NCI-H1048 (cell line): ENCODE measurements at places on chromosomes 2 and 18.

GRCh38 chr18:79403723-79404566 is 8.2 kb downstream of the NFATC1 start:
- no peak for DNase-seq

GRCh38 chr18:11990539-11990938 is 9.2 kb downstream of the IMPA2 start:
- no peak for DNase-seq

DNA sequence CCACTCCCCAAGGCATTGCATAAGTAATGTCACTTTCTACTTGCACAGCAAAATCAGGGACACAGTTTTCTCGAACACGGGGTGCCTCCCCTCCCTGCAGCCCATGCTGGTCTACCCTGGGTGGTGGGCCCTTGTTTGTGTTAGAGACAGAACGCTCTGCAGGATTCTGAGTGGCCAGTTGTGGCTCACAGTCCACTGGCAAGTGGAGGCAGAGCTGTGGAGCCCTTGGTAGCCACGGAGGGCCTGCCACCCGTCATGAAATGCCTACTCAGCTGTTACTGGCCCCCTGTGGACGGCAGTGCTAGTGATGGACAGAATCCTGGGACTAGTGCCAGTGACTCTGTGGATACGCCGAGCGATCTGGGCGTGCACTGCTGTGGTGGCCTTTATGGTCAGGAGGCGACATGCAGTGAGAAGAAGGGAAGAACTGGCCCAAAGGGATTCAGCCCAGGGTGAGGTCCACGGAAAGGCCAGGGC is 54.0 kb upstream of the TXNDC2 start:
- no peak for DNase-seq

DNA sequence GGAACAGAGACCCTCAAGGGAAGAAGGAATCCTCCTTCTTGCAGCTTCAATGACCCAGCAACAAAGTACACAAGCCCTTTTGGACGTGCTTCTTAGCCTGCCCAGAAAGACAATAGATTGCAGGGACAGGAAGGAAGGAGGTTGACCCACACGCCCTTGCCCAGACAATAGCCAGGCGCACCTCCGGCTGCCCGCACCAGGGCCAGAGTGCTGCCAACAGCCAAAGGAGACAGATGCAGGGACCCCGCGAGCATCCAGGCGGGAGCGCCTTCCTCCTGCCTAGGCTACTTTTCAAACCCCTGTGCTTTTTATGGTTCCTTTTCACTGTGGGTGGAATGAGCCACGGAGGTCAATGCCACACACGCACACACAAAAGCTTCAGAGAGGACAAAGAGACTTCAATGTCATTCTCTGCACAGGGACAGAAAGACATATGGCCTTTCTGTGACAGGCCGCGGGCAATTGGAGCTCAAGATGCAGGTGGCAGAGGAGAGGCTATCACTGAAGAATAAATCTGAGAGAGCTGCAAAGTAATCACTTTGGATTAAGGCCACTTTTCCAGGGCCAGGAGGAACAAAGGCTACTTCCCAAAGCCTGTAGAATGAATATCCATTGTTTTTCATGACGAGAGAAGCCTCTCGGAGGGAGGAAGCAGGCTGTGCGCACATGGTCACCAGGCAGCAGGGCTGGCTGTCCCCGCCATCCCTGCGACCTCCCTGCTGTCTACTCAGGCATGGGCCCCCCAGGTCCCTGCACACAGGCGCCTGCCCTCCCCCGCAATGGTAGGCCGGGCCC is 300.6 kb downstream of the EIPR1 start:
- DNase-seq, result no peak

DNA sequence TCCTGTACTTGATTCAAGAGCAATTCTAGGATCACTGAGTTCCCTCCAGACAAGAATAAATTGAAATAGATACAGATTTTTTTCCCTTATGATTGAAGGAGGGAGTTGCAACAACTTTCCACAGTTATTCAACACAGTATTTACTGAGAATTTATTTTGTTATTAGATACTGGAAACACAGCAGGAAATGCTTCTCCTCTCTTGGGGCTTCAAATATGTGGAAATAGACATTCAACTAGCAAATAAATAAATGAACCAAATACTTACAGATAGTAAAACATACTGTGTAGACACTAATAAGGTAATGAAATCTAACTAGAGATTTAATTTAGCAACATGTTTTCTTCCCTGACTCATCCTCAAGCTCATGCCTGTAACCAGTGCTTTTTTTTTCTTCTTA is 169.2 kb downstream of the LNPK start:
- DNase-seq, result no peak

DNA sequence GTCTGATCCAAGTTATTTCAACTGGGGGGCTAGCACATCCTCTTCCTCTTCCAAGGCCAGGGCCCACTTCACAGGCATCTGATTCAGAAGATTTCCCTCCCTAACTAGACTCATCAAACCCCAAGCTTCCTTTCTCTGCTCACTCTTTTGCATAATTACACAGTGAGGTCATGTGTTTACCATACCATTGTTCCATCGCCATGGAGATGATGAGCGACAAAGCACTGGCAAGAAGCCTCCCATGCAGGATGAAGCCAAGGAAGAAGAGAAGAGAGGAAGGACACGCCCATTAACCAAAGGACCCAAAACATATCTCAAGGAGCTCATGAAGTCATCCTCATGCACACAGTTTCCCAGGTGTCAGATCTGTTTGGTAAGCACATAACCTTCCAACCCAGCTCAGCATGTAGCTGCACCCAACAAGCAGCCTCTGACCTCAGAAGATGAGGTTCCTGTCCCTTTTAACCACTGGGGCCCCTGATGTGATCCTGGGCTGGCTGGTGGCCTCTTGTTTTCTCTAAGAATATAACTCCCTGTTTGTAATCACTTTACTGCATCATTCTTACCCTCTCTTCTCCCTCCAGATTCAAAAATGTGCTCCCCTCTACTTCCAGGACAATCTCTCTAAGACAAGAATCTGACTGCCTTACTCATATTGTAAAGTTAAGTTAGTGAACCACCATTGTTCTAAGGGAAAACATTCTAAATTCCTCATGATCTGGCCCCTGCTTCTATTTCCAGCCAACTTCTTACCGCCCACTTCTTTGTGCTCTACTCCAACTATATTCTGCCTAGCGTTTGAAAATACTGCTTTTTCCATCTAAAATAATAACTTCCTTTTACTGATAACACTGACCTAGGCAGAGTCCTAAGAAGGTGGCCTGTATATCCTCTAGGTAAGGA is 190.1 kb downstream of the TTC32 start:
- peak; percentile 56 for DNase-seq

- DNase-seq, result no peak
Measured at GRCh38 chr2:96195410-96196066, 13.1 kb downstream of the STARD7 start.

DNA sequence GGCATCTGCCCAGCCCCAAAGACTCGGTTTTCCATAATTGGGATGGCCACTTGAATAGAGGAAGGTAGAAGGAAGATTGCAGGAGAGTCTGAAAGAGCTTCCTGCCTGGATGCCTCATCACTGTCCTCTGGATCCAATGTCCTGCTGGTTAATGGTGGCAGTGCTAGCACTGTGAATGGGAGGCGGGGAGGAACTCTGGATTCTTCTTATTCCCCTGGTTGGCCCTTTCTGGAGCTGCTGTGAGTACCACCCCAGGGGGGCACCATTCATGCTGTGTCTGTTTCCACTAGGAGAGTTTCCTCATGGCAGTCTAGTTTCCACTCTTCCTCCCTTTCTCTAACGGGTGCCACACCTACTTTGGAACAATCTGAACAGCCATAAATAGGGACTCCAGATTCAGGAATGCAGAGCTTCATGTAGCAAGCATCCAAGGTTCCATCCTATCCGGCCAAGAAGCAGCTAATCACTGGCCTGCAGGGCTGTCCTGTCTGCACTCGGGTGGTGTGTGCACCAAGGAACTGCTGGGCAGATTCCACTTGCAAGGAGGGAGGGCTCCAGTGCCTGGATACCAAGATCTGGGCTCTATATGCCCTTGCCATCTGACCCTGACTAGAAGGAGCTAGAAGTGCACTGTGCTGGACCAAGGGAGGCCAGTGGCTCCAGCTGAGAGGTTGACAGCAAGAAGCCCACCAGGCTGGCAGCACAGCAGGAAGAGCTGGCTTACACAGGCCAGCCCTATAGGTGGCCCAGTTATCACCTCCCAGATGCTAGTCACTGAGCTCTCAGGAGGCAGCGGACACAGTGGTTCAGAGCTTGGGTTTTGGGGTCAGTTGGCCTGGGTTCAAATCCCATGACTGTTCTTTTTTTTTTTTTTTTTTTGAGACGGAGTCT is 4.6 kb upstream of the ATOH8 start:
- DNase-seq, result no peak

- no peak for DNase-seq
Measured at GRCh38 chr2:144233317-144233716, 286.6 kb downstream of the ZEB2 start.

DNA sequence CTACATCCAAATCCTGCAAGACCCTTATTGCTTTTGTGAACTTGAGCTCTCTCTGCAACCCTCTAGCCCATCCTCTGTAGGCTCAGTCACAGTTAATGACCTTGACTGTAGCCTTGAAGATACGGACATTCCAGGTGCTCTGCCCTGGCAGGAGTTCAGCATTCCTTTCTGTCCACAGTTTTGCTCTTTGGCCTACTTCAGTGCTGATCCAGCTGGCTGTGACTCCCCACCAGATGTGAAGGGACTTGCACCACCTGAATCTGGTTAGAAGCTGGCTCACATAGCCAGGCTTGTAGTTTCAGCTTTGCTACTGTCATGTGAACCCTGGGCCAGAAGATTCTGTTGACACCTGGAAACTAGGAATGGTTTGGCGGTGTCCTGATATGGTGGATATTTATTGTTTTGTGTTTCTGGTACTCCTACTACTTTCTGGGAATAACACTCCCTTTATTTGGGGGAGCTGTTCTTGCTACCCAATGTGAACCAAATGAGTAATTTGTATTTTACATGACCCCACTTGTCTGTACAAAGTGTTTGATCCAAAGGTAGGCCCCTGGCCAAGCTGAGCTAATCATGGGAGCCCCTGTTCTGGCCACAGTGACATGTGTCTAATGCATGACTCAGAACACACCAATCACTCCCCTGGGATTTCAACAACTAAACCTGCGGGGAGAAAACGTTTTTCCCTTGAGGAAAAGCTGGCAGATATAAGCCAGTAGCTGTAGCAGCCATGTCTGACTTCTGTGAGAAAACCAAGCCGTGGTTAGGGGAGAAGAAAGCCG is 73.4 kb downstream of the CDCA7 start:
- DNase-seq, result no peak

DNA sequence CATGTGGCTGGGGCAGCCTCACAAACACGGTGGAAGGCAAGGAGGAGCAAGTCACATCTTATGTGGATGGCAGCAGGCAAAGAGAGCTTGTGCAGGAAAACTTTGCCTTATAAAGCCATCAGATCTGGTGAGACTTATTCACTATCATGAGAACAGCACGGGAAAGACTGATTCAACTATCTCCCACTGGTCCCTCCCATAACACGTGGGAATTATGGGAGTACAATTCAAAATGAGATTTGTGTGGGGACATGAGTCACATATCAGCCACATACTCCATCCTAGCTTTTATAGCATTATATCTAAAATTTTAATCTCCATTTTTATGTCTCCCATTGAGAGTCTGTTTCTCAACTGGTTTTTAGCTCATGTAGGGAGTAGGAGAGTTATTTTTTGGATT is 45.7 kb downstream of the ICOS start:
- DNase-seq, result no peak

DNA sequence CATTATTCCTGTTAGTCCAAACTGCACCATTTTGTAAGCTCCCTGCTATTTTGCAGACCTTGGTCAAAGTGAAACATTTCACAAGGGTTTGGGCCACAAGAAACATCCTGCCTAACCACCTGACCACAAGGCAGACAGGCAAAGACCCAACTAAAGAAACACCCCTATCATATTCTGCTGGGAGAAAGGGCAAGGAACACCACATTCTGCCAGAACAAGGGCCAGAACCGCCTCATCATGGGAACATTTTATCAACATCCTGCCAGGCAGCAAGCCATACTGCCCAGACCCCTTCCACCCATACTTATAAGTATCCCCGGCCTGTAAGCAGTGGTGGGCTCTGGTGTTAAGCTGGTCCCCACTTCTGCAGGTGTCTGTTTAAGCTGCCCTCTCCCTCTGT is 12.0 kb upstream of the RAB31 start:
- no peak for DNase-seq

DNA sequence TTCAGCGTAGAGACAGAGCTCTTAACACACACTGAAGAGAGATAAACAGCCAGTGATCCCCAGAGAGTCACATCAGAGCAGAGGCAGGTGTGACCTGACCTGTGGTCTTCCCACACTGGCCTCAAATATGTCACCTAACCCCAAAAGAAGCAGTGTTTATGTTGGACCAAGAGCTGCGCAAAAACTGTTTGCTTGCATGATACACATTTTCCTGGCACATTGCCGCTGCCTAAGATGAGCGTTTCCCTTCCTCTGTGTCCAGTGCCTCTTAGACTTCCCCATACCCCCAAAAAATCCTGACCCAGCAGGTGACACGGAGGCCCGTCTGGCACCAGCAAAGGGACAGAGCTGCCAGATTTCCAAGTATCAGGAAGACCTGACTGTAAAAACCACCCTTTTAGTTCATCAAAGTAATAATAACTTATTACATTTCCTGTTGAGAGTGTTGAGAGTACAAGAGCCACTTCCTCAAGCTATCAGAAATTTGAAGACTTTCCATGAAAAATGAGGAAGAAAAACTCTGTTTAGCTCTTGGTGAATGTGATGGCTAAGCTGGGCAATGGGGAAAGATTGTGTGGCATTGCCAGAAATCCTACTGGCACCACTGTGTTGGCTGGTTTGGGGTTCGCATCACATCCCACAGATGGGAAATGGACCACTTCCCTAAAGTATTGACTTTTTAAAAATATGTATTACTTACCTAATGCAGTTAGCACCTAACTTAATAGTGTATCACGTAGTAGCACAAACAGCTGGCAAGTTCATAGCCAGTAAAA is 6.7 kb downstream of the TNFRSF11A start:
- no peak for DNase-seq

DNA sequence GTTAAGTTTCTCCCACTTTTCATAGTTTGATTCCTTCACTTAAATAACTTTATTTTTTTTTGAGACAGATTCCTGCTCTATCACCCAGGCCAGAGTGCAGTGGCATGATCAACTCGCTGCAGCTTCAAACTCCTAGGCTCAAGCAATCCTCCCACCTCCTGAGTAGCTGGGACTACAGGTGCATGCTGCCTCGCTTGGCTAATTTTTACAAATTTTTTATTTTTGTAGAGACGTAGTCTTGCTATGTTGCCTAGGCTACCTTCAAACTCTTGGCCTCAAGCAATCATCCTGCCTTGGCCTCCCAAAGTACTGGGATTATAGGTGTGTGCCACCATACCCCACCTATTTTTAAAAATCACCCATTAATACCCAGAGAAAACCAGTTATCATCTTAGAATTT is 14.2 kb upstream of the WIPF1 start:
- no peak for DNase-seq

DNA sequence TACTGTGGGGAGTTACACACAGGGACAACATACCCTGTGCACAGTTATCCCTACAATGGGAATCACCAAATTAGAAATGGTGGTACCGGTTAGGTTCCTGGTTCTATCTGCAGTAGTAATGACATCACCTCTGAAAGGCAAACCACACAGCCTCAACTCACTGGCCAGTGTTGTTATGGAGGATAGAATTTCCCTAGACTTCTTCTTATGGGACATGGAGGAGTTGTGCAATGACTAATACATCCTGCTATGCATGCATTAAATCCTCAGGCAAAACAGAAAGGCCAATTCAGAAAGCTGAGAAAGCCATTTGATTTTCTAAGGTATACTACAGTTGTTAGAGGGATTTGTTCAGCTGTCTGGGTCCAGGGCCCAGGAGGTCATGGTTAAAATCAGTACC is 439.3 kb downstream of the TMX3 start:
- DNase-seq, result no peak

GRCh38 chr2:1550658-1551316 is 137.5 kb downstream of the TPO start:
- DNase-seq, result peak; percentile 15

- DNase-seq, result no peak
Measured at GRCh38 chr2:126907671-126908070, 9.0 kb downstream of the TEX51 start.
